Activated T-cell treated with anti-CD3 and anti-CD28 coated beads for 1 hour (primary cell): ENCODE measurements at places on chromosomes 6 and 20.
A peak's percentile ranks its signal among the peaks of the same experiment; 100 is the strongest.

- DNase-seq, result no peak
Observed at GRCh38 chr6:142373268-142374090, 71.7 kb downstream of the ADGRG6 start.

DNA sequence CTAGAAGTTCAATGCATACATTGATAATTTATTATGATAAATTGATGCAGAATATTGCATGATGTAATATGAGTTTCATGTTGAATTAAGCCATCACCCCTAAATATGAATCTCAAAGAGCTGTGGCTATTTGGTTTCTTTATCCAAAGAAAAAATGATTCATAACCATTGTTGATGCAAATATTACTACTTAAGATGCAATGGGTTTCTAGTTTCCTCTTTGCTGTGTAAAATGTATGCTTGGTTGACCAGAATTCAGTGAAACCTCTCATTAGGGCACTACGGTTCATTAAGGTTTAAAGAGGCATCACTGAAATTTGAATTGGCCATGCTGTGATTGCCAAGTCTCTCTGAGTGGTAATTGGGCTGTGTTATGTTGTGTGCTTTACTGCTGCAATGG lies 492.5 kb upstream of the FLRT3 start:
- no peak for DNase-seq

GRCh38 chr20:57475388-57476083 lies 49.4 kb downstream of the CTCFL start:
- no peak for DNase-seq

GRCh38 chr20:2753461-2754040 lies 46.9 kb downstream of the CPXM1 start:
- no peak for DNase-seq

GRCh38 chr20:1734269-1734858 lies 76.8 kb upstream of the SIRPG start:
- no peak for DNase-seq

DNA sequence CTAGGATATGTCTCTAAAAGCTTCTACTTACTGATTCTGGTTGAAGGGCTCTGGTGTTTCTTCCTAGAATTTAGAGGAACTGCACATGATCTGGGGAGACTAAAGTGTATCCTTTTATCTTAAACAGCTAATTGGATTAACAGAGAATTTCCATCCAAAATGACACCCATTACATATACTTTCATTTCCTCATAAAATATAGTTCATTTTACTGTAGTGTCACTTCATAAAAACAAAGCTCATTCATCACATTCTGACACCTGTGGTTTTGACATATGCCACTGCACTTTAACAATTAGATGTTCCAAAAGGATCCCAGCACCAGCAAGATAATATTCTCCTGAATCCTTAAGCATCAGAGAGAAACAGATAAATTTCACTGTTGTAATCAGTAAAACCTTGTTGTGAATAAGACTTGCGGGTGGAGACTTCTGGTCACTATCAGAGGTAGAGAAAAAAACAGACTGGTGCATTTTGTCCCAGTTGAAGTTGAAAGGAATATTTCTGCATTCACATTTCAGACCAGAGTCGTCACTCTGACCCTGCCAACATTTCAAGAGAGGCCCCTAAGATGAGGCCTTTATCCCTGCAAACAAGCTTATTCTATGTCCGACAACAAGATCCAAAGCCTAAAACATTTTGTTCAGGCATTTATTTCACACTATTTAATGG lies 175.3 kb upstream of the BMP5 start:
- no peak for DNase-seq

- no peak for DNase-seq
Observed at GRCh38 chr6:115583290-115583689, 477.4 kb downstream of the FRK start.

DNA sequence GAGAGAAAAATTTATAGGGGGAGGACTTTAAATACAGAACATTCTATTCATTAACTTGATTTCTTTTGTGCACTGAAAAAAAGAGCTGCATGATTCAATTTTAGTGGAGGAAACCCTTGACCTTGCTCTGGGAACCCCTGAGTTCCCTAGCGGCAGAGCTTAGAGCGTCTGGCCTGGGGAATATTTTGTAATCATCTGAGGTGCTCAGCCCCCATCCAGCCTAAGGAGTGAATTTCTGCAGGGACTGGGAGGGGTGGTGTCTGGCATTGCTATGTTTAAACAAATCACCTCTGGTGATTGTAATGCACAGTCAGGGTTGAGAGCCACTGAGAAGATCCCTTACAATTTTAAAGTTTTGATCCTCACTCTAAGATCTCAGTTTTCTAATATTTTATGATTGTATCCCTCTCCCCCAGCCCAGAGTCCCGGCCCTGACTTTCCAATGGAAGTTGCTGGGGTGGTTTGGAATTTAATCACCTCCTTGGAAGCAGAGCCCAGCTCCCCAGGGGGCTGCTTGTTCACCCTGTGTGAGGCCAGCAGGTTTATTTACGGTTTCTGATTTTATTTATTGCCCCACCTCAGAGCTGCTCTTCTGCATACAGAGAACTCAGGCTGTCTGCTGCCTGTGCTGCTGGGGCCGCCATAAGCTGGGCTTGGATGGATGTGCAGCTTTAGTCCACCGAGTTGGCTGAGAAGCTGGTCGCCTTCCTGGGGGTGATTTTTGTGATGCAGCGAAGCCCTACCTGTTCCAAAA lies 263.1 kb downstream of the LRFN2 start:
- no peak for DNase-seq

DNA sequence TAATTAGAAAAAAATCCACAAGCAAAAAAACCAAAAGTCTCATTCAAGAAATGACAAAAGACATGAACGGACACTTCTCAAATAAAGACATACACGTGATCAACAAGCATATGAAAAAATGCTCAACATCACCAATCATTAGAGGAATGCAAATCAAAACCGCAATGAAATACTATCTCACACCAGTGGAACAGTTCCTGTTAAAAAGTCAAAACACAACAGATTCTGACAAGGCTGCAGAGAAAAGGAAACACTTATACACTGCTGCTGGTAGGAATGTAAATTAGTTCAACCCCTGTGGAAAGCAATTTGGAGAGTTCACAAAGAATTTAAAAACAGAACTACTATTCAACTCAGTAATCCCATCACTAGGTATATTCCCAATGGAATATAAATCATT lies 58.0 kb downstream of the IRAK1BP1 start:
- DNase-seq, result no peak

DNA sequence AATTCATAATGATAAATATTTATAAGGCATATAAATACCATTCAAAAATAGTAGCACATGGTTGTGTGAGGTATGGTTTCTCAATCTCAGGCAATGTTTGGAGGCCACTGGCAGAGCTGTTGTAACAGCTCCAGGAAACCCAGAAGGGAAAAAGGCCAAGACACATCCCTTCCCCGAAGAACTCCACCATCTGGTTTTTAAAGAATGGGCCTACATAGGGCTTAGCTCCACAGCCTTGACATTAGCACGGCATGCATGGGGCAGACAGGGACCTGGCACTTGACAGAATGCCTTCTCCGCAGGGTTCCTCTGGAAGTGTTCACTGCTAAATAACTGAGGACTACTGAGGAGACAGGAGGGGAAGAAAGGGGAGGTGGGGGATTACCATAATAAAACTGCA lies 16.1 kb upstream of the FOXO3 start:
- DNase-seq, result no peak

GRCh38 chr6:115582386-115582785 lies 478.3 kb downstream of the FRK start:
- no peak for DNase-seq

- no peak for DNase-seq
Observed at GRCh38 chr6:89281779-89282246, 33.3 kb downstream of the GABRR2 start.

GRCh38 chr6:11345536-11345935 lies 113.1 kb upstream of the NEDD9 start:
- no peak for DNase-seq

GRCh38 chr6:44667668-44668390 lies 280.3 kb downstream of the CDC5L start:
- DNase-seq, result peak; percentile 14

DNA sequence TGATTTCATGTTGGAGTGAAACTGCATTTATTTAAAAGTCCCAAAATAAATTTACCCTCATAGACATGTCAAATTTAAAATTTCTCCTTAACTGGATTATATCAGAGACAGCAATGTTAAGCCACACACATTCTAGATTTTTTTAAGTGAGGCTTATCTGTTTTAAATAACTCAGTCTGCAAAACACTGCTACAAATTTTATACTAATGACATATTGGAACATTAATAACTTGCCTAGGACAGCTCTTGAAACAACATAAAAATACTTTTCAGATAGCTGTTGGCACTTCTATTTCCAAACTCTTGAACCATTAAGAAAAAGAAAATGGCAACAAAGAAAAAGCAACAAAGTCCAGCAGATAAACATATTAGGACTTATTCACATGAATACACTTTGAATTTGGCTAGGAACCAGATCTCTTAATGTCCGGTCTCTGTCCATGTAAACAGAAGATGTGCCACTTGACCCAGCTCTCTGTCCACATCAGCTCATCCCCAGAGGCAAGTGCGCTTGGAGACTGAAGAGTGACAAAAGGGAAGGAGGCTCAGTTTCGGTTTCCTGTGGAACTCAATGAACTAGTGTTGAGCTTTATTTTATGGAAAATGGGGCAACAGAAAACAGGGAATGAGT lies 219.3 kb upstream of the THBS2 start:
- DNase-seq, result no peak

GRCh38 chr6:13767121-13767808 lies 47.1 kb downstream of the MCUR1 start:
- peak; percentile 24 for DNase-seq

DNA sequence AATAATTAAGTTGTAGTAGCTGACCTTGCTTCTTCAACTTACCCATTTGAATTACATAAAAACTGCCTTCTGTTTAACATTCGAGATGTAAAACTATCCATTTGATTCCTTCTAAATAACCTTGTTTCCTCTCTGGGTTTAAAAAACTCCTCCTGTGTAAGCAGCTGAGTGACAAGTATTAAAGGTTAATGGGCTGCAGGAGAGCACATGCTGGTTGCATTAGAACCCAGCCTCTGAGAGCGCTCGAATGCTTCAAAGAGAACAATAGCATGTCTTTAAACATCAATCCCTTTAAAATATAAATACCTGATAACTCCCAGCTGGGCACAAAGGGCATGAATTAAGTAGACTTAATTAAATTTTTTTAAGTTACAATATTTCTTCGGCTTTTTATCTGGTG lies 215.8 kb downstream of the EYA4 start:
- DNase-seq, result no peak

DNA sequence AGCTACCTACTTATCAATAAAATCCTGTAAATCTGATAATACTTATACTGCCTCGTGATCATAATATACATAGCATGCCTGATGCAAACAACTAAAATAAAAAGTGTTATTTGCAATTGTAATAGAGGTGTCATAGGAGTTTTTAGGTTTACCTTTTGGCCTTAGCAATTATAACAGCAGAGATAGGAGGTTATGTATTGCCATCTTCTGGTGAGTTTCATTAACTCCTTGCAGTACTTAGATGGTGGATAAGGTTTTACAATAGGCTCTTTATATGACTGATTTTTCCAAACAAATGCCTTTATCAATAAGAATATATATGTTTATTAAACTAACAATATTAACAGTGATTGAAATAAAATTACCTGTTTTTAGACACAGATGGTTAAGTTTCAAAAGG lies 27.8 kb upstream of the MYCT1 start:
- no peak for DNase-seq

- no peak for DNase-seq
Observed at GRCh38 chr20:4150070-4150441, 134.7 kb upstream of the RNF24 start.

- DNase-seq, result no peak
Observed at GRCh38 chr6:43170417-43170930, 595 bp upstream of the SRF start.

GRCh38 chr20:8870652-8871051 lies 198.2 kb upstream of the PLCB4 start:
- DNase-seq, result no peak

- no peak for DNase-seq
Observed at GRCh38 chr6:111722179-111722731, 116.6 kb upstream of the TRAF3IP2 start.

DNA sequence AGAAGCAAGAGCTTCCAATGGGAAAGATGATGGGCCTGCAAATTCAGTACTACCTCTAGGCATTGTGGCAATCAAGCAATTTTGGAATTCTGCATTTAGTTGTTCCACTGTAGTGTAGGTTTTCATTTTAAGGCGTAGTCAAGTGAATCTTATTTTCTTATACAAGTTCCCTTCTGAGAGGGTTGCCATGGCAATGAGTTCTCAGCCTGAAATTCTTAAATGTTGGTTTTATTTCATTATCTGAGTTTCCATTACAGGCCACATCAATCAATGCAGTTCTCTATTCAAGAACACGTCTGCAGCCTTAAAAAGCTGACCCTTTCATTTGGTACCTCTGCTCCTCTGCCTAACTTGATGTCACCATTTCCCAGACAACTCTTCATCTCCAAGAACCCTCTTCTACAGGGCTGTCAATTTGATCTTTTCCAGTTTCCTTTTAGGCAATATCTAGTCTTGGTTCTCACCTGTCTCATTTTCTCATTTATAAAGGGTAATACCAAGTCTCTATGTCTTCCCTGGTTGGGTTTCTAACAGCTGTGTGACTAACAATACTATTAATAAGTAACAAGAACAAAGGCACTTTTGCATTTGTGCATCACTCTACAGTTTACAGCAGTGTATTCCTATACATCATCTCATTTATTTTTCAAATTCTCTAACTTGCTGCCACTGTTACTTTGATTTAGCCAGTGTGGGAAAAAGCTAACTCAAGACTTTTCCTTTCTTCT lies 898.2 kb upstream of the FLRT3 start:
- no peak for DNase-seq

DNA sequence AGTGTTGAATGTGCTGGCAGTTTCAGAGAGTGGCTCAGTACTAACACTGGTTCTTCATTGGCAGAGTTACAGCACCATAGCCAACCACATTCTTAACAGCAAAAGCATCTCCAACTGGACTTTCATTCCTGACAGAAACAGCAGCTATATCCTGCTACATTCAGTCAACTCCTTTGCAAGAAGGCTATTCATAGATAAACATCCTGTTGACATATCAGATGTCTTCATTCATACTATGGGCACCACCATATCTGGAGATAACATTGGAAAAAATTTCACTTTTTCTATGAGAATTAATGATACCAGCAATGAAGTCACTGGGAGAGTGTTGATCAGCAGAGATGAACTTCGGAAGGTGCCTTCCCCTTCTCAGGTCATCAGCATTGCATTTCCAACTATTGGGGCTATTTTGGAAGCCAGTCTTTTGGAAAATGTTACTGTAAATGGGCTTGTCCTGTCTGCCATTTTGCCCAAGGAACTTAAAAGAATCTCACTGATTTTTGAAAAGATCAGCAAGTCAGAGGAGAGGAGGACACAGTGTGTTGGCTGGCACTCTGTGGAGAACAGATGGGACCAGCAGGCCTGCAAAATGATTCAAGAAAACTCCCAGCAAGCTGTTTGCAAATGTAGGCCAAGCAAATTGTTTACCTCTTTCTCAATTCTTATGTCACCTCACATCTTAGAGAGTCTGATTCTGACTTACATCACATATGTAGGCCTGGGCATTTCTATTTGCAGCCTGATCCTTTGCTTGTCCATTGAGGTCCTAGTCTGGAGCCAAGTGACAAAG lies 17.0 kb upstream of the ADGRF4 start:
- DNase-seq, result no peak

- DNase-seq, result no peak
Observed at GRCh38 chr6:133171989-133172604, 69.1 kb upstream of the EYA4 start.

GRCh38 chr6:54419885-54420284 lies 111.6 kb downstream of the TINAG start:
- no peak for DNase-seq

GRCh38 chr20:57332105-57333089 lies 2.8 kb downstream of the SPO11 start:
- no peak for DNase-seq

- no peak for DNase-seq
Observed at GRCh38 chr6:1747531-1747930, 137.8 kb downstream of the FOXC1 start.
